ENCODE measurements at places on chromosomes 1 and 21.
A peak's percentile ranks its signal among the peaks of the same experiment; 100 is the strongest.

- peak; percentile 92 for DNase-seq
These were observed 50.0 kb downstream of the MRPL37 start for GRCh38 chr1:54249819-54250435.

DNA sequence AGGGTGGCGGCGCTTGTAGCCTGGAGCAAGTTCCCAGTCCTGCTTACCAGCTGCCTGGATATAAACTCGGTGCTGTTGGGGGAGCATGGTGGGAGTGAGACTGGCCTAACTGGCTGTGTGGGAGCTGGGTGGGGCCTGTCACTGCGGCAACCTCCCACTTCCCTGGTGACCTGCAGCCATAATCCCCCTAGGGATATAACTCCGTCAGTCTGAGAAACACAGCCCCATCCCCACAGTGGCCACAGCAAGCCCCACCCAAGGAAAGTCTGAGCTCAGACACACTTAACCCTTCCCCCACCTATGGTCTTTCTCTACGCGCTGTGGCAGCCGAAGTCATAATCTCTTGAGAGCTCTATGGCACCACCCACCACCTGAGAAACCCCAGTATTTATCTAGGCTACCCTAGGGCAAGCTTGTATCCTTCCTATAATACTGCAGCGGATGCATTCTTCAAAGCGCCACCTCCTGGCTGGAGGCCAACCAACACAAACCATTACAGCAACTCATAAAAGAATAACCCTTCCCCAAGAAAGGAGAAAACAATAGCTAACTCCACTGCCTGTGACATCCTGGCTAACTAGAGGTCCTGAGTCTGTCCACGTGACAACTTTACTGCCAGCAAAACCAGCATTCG is 57.4 kb downstream of the ZNF648 start:
- DNase-seq, result no peak

GRCh38 chr1:116382321-116382720 is 9.3 kb downstream of the ATP1A1 start:
- DNase-seq, result no peak

GRCh38 chr1:27885114-27885528 is 12.8 kb downstream of the THEMIS2 start:
- DNase-seq, result peak; percentile 97

- DNase-seq, result no peak
These were observed 29.0 kb downstream of the PTAFR start for GRCh38 chr1:28147264-28148094.
